ENCODE measurements at places on chromosomes 4 and X.

DNA sequence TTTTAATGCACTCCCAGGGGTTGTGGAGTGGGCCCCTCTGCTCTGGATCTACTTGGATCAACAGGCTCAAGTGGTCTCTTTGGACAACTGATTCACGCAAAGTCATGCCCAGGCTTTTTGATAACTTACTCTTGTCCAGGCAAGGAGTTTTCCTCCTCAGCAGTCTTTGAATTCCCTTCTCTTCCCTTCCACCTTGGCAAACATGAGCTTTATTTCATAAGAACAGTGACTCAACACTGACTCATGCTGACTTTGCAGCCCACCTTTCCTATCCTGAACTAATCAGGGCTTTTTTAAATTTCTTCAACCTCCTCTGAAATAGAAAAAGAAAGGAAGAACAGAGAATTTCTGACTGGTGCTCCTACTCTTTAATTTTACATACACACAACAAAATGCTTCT, 132.1 kb upstream of the LDB2 start:
- no peak for DNase-seq

GRCh38 chr4:121789455-121789854, 11.7 kb upstream of the EXOSC9 start:
- no peak for DNase-seq

GRCh38 chr4:79155336-79155735, 170.5 kb downstream of the NAA11 start:
- no peak for DNase-seq

DNA sequence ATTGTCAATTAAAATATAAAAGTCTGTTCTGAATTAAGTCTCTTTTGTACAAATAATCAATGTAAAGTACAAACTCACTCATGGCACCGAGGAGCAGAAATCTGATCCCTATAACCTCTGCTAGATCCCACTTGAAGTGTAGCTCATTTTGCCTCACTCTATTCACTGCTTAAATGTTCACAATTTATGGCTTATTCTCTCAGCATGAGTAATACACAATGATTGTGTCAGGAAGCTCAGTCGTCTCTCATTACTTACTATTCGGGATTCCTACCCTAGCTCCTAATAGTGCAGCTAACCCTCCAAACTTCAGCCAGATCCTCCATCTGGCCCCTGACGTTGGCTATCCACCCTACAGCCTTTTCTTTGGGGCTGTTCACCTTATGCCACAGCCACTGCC, 4.7 kb upstream of the AMMECR1 start:
- no peak for DNase-seq

DNA sequence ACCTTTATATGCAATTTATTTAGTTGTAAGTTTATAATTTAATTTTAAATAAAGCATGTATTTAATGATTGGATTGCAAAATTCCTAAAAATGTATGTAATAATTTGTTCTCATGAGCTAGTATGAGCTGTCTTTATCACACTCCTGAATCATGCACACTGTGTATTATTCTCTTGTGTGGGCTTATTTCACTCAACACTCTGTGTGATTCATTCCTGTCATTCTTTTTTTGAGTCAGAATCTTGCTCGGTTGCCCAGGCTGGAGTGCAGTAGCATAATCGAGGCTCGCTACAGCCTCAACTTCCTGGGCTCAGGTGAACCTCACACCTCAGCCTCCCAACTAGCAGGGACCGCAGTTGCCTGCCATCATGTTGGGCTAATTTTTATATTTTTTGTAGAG, 123.1 kb upstream of the SLC34A2 start:
- DNase-seq: no peak

GRCh38 chr4:8201321-8201781, 2.3 kb downstream of the SH3TC1 start:
- DNase-seq: no peak

- no peak for DNase-seq
Measured at GRCh38 chr4:78781924-78782323, 5.8 kb downstream of the BMP2K start.

GRCh38 chrX:2342281-2342688, 158.5 kb downstream of the DHRSX start:
- DNase-seq: no peak

GRCh38 chr4:36323816-36324419, 42.5 kb downstream of the DTHD1 start:
- no peak for DNase-seq

GRCh38 chrX:41148553-41148952, 63.3 kb downstream of the USP9X start:
- peak; percentile 37 for DNase-seq

DNA sequence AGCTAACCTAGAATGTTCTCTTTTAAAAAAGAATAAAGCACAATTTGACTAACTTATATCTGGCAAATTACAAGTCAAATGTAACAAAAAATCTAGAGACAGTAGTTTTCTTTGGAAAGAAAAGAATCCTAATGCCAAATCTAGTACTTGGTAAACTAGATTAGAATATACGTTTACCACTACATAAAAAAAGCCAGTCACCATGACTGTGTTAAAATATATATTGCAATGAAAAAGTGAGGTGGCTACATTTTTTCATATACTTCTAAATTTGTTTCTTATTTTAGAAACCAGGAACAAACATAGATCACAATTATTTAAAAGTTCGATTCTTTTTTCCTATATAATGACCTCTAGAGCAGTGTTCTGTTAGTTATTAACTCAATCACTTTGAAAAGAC, 29.6 kb upstream of the PPA2 start:
- no peak for DNase-seq

DNA sequence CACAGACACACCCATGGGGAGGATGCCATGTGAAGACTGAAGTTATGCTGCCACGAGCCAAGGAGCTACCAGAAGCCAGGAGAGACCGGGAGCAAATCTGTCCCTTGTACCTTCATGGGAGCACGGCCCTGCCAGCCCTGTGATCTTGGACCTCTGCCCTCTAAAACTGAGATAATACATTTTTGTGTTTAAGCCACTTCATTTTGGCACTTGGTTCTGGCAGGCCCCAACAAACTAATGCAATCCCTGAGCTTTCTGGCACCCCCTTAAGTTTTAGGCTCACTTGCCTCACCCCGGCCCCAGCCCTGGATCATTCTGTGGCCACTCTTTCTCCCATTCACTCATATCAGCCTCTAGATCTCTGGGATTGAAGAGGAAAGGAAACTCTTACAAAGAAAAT, 35.4 kb downstream of the SEL1L3 start:
- DNase-seq: no peak

GRCh38 chr4:8117278-8117682, 41.3 kb downstream of the ABLIM2 start:
- DNase-seq: peak; percentile 12

DNA sequence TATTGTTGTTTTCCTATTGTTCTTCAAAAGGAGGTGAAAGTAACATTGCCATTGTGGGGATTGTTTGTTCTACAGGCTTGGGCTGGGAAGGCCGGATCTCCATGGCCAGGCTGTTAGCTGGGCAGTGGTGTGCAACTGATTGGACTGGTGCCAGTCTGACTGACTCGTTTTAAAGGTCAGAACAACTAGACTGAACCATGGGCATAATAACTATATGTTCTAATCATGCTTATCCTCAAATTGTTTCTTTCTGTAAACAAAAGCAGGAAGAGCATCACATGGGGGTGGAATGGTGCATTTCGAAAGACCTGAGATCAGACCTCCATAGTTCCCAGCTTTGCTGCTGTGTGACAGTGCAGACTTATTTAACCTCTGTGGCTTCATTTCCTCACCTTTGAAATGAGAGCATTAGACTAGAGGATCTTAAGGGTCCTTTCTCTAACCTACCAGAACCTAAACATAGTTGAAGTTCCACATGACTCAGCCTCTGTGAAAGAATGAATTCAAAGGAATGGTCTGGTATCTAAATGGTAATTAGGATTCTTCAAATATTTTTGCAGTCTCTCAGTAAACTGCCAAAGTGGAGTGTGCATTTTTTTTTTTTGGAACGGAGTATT, 66.7 kb upstream of the PGRMC2 start:
- peak; percentile 96 for DNase-seq

DNA sequence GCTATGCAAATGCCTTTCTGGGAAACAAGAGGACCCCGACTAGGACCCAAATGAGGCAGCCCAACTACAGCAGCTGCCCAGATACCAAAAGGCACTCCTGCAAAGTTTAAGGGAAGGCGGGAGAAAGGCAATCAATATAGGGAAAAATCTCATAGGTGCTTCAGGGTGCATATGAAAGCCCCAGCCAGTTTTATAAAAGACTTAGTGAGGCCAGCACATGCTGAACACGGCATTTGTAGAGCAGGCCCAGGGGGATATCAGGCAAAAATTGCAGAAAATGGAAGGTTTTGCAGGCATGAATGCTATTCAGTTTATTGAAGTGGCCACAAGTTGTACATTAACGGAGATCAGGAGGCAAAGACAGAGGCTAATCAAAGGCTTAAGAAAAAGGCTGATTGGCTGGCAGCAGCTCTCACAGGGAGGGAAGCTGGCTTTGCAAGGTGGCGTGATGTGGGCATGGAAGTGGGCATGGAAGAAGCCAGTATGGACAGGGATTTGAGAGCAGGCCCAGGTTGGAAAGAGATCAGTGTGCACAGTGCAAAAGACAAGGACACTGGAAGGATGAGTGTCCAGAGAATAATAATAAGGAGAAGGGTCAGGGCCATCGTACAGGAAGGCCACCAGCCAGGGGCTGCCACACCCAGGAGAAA, 37.7 kb upstream of the UGT2B7 start:
- peak; percentile 50 for DNase-seq

- no peak for DNase-seq
Measured at GRCh38 chr4:186566068-186566467, 10.7 kb upstream of the MTNR1A start.

- DNase-seq: no peak
Measured at GRCh38 chr4:85762529-85762871, 287.6 kb downstream of the ARHGAP24 start.

DNA sequence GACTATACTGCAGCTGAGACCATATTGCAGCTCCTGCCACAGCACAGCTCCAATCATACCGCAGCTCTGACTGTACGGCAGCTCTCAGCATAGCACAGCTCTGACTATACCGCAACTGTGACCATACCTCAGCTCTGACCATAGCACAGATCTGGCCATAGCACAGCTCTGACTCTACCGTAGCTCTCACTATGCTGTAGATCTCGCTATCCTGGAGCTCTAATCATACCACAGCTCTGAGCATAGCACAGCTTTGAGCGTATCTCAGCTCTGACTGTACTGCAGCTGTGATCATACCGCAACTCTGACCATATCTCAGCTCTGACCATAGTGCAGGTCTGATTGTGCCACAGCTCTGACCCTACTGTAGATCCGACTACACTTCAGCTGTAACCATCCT, 139.2 kb downstream of the ASMT start:
- DNase-seq: no peak

Data from ACHN (cell line).